IMR-90 (cell line): ENCODE measurements at places on chromosomes 12 and 14.

- no peak overlapping the region for H3K27ac ChIP-seq
- no peaks in the 10 kb centered on the region for H3K4me1 ChIP-seq
- no peaks in the 10 kb centered on the region; the same call in 1 of the 2 replicates for H3K27me3 ChIP-seq
Measured at GRCh38 chr12:92273076-92273475, 127.4 kb upstream of the BTG1 start.

DNA sequence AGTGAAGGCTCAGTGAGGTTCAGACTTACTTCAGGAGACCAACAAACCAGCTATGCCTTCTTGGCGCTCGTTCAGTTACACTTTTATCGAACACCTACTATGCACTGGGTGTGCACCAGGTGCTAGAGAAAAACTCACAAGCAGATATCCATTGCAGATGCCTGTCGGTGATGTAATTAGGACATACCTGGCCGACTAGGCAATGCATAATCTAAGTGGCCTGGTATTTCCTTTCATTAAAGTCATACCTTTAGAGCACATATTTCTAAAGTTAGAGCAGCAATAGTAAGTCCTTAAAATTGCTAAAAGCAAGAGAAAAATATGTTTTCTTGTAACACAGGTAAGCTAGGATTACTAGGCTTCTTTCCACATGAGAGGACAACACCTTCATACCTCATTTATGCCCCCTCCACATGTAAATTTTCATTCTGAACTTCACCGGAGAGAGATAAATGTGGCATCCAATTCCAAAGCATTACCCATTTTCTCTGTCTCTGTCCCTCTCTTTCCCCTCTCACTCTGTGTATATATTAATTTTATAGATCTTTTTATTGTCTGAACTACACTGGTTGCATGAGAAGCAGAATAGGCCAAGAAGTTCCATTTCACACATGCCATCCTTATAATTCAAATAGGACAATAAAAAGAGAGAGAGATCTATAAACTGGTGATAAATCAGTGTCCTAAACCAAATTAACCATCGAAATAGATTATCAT is 242.2 kb downstream of the SPTSSA start:
- peaks cover 5% of the 10 kb centered on the region; the same call in 1 of the 2 replicates for H3K27me3 ChIP-seq
- no peak overlapping the region for H3K4me3 ChIP-seq
- no peak overlapping the region for H3K27ac ChIP-seq
- DNase-seq: no peak
- H3K36me3 ChIP-seq: no peaks in the 10 kb centered on the region
- H3K4me1 ChIP-seq: no peaks in the 10 kb centered on the region

DNA sequence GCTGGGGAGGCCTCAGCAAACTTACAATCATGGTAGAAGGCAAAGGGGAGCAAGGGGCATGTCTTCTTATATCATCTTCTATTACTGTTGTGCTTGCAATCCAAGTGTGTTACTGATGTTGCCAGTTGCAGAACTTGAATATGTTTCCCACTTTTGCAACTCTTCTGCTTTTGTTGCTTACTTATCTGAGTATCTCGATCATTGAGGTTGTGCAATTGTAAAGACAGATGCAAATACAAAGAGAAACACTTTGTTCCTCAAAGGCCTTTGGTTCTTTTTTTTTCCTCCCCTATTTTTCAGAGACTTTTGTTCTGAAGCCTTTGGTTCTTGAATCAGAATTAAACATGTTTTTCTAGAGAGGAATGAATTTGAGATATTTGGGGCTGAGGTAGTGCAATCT is 3.7 kb upstream of the COX8C start:
- no peak for DNase-seq
- no peaks in the 10 kb centered on the region for H3K36me3 ChIP-seq
- no peaks in the 10 kb centered on the region for H3K27me3 ChIP-seq
- no peaks in the 10 kb centered on the region for H3K4me1 ChIP-seq

- peaks cover 10% of the 10 kb centered on the region; the same call in 1 of the 2 replicates for H3K27me3 ChIP-seq
- H3K27ac ChIP-seq: no peak overlapping the region; the same call in 1 of the 2 replicates
- peak; percentile 78 for DNase-seq
- no peaks in the 10 kb centered on the region for H3K36me3 ChIP-seq
Measured at GRCh38 chr12:113766879-113767878, 198.9 kb downstream of the RBM19 start.

DNA sequence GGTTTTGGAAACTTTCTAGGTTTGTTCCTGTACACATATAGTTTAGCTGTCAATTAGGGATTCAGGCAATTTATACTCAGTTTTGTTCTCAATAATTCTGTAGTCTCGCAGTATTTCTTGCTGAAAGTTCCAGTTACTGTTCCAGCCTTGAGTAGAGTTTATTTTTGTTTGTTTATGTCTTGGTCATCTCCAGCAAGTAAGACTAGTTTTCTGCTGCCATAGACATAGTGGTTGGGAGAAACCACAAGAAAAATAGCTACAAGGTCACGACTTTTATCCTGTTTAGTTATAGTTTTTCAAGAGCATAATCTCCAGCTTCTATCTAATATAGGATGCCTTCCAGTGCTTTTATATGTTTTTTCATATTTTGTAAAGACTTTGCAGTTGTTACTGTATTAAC is 99.6 kb upstream of the FOXG1 start:
- no peaks in the 10 kb centered on the region for H3K4me1 ChIP-seq
- no peak overlapping the region for H3K27ac ChIP-seq
- no peak for DNase-seq
- H3K4me3 ChIP-seq: no peak overlapping the region
- no peaks in the 10 kb centered on the region for H3K36me3 ChIP-seq
- no peaks in the 10 kb centered on the region for H3K27me3 ChIP-seq
